Ovary (tissue), 10 donors: ENCODE measurements at places on chromosomes 6 and 20. TPM values are rescaled to one million over a fixed set of nuclear protein-coding genes. Genes with fewer than 3 reads are reported as not detected.

Gene CRIP3
- total RNA-seq = 1.6 TPM

Gene PTCRA
- total RNA-seq = not detected

Gene CAP2
- total RNA-seq = 3.3 TPM

Gene TULP4
- 95.1 TPM for total RNA-seq

Gene AVP
- not detected for total RNA-seq

Gene ADGRF5
- 5.3 TPM for total RNA-seq

Gene CLDN20
- not detected for total RNA-seq

Gene PRRT1
- total RNA-seq = 17.6 TPM

Gene CLIC5
- 0.95 TPM for total RNA-seq

Gene RIPPLY2
- not detected for total RNA-seq

Gene FNDC1
- 2.1 TPM for total RNA-seq

Gene TREML4
- total RNA-seq = not detected

Gene C4A
- total RNA-seq = 248 TPM

Gene USP49
- total RNA-seq = 2.4 TPM

Gene ZNFX1
- 17.6 TPM for total RNA-seq

Gene PRR18
- total RNA-seq = 5.1 TPM

Gene RBL1
- 11.1 TPM for total RNA-seq

Gene ZBTB9
- total RNA-seq = 8.8 TPM

Gene NR2E1
- total RNA-seq = not detected

Gene C6orf58
- not detected for total RNA-seq

Gene NRSN1
- not detected for total RNA-seq

Gene HCK
- 11.4 TPM for total RNA-seq

Gene PAX1
- not detected for total RNA-seq

Gene PDYN
- not detected for total RNA-seq

Gene XRN2
- 64.8 TPM for total RNA-seq

Gene BHLHE23
- not detected for total RNA-seq

Gene HBS1L
- 66.6 TPM for total RNA-seq

Gene TAAR5
- total RNA-seq = not detected

Gene CDK19
- total RNA-seq = 12.6 TPM

Gene C20orf202
- total RNA-seq = not detected

Gene COL19A1
- total RNA-seq = not detected

Gene OR2B6
- not detected for total RNA-seq

Gene ZNF391
- 8.9 TPM for total RNA-seq

Gene PNPLA1
- total RNA-seq = not detected

Gene DHX35
- 11.8 TPM for total RNA-seq

Gene OPN5
- total RNA-seq = not detected

Gene LY6G6C
- total RNA-seq = 4.9 TPM

Gene C20orf144
- not detected for total RNA-seq

Gene FABP7
- not detected for total RNA-seq

Gene WFDC13
- not detected for total RNA-seq

Gene NT5E
- 47.4 TPM for total RNA-seq

Gene DDO
- 0.62 TPM for total RNA-seq

Gene ARHGAP18
- total RNA-seq = 8.2 TPM

Gene ECHDC1
- total RNA-seq = 22.4 TPM

Gene LY6G6D
- not detected for total RNA-seq

Gene SPATA25
- 5.9 TPM for total RNA-seq

Gene MYCT1
- total RNA-seq = 9.4 TPM

Gene SIRPB2
- 1.7 TPM for total RNA-seq

Gene PERP
- 6.7 TPM for total RNA-seq

Gene CLPSL2
- not detected for total RNA-seq

Gene SIGLEC1
- total RNA-seq = 3.4 TPM

Gene THBD
- 29.3 TPM for total RNA-seq

Gene COL9A1
- total RNA-seq = not detected

Gene CASP8AP2
- total RNA-seq = 18.1 TPM
